Activated CD4-positive, alpha-beta T cell treated with anti-CD3 and anti-CD28 coated beads, Interleukin-2, amount 10 ng/mL, durations not matched to agents 7 days and 5 days (primary cell): ENCODE measurements at places on chromosomes 4 and X. TPM values are rescaled to one million over a fixed set of nuclear protein-coding genes. Genes with fewer than 3 reads are reported as not detected.

DNA sequence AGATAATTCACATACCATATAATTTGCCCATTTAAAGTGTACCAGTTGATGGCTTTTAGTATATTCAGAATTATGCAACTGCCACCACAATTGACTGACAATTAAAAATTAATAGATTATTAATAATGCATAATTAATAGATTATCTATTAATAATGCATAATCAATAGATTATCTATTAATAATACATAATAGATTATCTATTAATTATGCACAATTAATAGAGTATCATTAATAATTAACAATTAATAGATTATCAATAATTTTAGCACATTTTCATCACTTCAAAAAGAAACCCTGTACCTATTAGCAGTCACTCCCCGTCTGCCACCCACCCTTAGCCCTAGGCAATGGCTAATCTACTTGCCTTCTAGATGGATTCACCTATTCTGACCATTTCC is 108.6 kb upstream of the NR3C2 start:
- DNase-seq, result no peak

DNA sequence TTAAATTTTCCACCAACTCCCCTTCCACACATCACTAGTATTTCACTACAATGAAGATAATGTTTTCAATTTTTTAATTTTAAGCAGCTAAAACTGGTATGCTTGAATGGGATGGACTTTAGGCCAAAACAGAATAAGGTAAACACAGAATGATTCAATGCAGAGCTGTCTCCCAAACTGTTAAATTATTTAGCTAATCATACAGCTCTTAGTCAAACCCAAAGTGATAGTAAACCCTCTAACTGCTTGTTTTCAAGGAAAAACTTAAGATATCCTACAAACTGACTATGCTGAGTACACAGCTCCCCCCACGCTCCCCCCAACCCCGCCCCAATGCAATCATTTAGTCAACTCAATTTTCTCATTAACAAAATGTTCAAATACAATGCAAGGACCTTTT is 30.2 kb downstream of the CNOT6L start:
- no peak for DNase-seq

DNA sequence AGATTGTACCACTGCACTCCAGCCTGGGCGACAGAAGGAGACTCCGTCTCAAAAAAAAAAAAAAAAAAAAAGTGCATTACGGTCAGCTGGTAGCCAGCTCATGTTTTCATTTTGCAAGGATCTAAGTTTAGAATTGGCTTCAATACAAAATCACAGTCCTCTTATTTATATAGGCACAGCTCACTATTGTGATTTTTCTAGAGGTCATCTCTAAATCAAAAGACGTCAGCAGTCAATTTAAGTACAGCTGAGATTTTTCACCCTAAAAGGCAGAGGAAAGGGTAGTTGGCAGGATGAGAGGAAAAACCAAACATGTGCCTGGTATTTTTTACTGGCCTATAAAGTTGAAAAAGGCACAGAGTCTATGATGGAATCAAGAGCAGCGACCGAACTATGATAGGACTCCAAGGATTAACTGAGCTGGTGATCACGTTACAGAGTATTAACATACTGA is 30.8 kb downstream of the ASB5 start:
- DNase-seq, result no peak

GRCh38 chr4:158836002-158836369 is 67.2 kb downstream of the FNIP2 start:
- no peak for DNase-seq

- DNase-seq, result no peak
Measured at GRCh38 chr4:48756689-48757220, 23.3 kb downstream of the FRYL start.

DNA sequence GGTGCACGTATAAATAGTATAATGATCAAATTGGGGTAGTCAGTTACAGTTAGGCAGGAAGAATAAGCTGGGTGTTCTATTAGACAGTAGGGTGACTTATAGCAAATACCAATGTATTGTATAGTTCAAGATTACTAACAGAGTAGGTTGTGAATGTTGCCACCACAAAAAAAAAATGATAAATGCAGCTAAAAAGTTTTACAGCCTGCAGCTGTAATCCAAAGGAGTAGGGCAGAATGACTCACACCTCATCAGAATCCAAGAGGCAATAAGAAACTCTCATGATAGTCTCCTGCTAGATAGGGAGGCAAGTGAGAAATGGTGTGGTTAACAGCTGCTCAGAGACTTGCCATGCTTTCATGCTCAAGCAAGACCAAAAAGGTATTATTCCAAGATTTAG is 19.6 kb upstream of the TCEAL4 start:
- DNase-seq, result no peak

- DNase-seq, result no peak
Measured at GRCh38 chr4:61468024-61468720, 268.0 kb downstream of the ADGRL3 start.

DNA sequence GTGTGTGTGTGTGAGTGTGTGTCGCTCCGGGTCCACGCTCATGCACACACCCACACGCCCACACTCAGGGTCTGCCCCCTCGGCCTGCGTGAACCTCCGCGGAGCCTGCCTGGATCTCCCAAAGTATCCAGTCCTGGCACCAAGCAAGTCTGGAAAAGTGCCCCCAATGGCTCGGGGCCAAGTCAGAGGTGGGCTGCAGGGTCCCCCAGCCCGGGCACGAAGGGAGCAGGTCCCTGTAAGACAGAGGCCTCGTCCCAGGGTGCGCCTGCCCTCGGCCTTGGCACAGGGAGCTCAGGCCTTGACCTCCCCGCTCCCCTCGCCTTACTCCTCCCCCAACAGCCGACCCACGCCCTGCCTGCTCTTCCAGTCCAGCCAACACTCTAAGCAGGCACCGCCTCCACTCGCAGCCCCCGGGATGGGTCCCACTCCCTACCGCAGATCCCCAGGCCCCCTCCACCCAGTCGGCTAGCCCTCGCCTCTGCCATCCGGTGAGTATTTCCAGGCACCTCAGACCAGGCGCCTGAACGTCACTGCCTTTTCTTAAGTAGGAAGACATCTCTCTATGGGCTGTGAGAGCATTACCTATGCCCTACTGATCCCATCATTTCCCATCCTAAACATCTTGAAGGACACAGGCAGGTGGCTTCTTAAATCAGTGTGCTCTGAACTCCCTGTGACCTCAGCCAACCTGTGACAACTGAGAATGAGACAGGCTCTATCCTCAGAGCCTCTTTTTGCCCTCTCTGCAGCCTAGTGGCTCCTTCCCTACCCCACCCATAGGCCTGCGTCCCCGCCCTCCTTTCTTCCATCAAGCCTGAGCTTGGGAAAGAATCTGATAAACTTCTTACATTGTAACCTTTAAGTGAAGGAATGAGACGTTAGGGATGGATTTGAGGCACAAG is 704 bp downstream of the FAM114A1 start:
- no peak for DNase-seq

GRCh38 chrX:10931976-10932375 is 179.2 kb upstream of the HCCS start:
- DNase-seq, result no peak

DNA sequence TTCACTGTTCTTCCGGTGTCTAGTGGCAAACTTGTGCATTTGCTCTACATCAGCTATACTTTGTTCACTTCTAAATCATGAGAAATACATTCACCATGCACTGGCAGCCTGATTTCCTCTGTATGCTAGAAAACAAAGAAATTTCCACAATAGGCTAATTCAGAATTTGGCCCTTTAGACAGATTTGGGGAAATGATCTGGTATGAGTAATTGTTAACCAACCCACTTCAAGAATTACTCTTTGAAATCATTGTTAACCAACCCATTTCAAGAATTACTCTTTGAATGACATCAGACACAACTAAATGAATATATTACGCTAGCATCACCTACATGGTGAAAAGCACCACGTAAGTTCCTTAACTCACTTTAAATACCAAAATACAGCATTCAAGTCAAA is 14.6 kb downstream of the APBB2 start:
- DNase-seq, result no peak

DNA sequence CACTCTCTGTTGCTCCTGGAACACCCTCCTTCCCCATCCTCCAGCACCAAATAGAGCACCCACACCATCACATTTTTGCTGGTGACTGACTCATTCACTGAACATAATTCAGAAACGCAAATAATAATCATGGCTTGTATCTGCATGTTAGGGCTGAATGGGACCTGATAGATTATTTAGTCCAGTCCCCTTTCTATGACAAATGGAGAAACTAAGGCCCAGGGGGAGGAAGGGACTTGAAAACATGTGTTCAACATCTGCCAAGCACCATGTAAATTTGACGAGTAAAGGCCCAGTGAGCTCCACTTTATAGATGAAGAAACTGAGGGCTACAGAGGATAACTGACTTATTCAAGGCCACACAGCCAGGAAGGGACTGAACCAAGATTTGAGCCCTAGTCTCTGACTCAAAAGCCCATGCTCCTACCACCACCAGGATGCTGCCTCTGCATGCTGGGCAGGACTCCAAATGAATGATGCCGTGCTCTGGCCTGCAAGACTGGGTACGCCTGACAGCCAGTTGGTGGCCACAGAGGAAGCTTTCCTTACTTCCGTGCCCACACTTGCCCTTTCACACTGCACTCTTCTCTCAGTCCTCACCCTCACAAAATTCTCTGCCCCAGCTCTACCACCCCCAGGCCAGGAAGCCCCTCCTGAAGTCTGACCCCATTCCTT is 133.3 kb upstream of the PJA1 start:
- no peak for DNase-seq

GRCh38 chr4:188783175-188783574 is 643.9 kb downstream of the TRIML1 start:
- DNase-seq, result no peak

DNA sequence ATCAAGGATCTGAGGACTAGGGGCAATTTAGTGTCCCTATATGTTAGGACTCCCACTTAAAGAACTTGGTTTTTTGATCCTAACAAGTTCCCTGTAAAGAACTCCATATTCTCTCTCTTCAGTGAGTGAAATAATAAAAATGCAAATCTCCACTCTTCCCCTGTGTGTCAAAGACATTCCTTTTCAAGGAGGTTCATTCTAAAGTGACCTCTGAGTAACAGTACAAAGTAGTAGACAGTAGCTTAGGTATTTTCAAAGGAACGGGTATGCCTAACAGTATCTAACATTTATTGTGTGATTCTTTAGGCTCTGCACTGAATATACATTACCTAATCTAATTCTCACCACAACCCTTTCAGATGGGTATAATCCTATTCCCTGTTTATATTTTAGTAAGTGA is 58.4 kb upstream of the SCOC start:
- DNase-seq, result no peak

DNA sequence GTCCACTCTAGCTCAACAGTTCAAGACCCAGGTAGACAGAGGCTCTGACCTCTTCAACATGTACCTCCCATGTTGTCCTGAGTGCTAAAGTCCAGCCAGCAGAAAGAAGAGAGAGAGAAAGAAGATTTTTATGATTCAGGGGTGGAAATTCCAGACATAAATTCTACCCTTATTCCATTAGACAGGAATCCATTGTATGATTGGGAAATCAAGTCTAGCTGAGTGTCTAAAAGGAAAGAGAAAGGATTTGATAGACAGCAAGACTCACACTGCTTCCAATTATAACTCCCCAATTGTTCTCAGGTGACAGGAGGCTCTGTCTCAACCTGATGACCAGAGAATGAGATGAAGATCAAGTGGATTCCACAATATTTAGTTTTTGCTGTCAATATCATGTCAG is 27.9 kb upstream of the PGM2 start:
- DNase-seq, result no peak

- no peak for DNase-seq
Measured at GRCh38 chr4:125390126-125390525, 75.4 kb downstream of the FAT4 start.

- no peak for DNase-seq
Measured at GRCh38 chr4:164819366-164819765, 57.6 kb upstream of the APELA start.

DNA sequence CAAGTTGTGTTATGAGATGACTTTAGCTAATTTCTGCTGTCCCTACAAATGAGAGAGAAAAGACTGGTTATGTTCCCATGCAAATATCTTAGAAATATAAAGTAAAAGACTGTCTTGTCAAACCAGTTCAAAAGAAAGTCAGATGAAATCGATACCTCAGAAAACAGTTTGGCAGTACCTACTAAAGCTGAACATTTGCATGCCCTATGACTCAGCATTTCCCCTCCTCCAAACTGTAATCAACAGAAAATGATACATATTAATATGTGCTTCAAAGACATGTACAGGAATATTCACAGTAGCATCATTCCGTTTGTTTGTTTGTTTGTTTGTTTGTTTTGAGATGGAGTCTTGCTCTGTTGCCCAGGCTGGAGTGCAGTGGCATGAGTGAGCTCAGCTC is 90.3 kb downstream of the ARX start:
- no peak for DNase-seq

DNA sequence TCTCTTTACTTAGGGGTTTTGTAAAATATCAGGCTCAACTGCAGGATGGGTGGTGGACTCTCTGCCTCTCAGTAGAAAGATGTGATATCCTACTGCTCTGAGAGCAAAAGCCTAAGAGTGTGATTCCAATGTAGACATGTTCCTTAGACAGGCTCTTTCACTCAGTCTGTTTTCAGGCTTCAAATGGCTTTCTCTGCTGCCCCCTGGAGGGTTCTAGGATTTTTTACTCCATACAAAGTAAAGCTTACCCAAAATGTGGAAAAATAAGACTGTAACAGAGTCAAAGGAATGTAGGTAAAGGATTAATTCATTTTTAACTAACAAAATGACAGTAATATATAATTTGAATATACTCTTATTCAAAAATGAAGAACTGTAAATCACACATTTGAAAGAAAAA is 32.1 kb downstream of the ZGRF1 start:
- peak; percentile 54 for DNase-seq

DNA sequence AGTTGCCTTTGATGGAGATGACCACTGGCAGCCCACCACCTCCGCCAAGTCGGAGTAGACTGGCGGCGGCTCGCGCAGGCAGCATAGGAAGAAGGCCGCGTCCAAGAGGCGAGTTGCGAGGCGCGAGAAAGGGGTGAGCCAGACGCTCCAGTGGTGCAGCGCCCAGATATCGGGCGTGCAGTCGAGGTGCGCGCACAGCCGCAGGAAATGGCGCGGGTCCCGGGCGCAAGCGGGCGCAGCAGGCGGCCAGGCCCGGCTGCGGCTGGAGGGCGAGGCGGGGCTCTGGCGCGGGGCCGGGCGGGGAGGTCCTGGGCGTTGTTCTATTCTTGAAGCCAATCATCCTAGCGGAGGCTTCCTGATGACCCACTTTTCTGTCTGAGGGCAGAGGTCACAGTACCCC is 13.2 kb upstream of the PGRMC1 start:
- DNase-seq, result no peak

DNA sequence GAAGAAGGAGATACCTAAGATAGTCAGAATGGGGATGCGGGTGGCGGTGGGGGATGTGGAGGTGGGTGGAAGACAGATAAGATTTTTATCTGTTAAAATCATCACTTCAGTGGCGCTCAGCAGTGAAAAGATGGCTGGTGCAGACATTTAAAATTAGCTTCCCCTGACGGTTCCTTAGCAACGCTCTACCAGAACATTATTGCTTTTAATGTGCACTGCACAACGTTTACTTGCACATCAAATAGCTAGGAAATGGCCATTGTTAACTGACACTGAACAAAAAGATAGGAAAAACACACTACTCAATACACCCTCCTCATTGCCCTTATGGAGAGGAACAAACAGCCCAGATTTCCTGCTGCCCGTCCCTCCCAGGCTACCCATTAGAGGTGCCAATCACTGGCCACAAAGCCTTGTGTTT is 61.0 kb upstream of the FTHL17 start:
- DNase-seq, result no peak

CCDC110 gene
- total RNA-seq, result not detected

GAGE13 gene
- total RNA-seq, result not detected

MAP9 gene
- total RNA-seq, result 4.2 TPM

GABRE gene
- not detected for total RNA-seq

TNMD gene
- total RNA-seq, result not detected

USP11 gene
- total RNA-seq, result 26.0 TPM

SRPK3 gene
- not detected for total RNA-seq
